ENCODE measurements at places on chromosomes 2 and 18.
A peak's percentile ranks its signal among the peaks of the same experiment; 100 is the strongest.

DNA sequence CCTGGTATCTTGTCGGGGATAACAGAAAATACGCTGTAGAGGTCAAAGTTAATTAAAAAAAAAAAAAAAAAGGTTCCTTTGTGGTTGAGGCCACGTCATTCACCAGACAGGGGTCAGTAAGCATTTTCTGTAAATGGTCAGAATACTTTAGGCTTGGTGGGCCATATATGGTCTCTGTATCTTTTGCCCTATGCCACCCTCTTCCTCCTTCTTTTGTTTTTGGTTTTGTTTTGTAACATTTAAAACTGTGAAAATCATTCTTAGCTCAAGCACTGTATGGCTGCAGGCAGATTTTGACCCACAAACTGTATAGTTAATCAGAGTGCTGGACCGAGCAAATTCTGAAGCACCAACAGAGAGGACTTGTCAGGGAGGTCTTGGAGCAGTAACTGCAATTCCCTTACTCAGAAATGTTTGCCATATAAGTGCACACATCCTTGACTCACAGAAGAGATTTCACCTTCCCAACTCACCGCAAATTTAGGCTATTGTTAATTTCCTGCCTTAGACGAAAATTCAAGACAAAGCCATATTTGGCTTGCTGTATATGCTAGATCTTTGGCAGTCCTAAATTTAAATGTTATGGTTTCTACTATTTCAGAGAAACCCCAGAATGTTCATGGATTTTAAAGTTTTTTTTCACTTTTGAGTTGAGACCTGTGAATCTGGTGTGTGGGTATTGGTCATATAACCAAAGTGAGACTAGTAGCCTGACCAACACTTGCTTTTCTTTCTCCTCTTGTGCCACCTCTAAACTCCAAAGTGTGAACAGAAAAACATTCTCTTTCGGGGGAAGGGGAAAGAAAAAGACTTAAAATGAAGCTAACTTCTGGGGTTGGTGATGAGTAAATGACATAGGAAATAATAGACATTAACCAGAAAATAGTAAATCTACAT, 65.4 kb downstream of the DOCK10 start:
- peak; percentile 49 for DNase-seq

DNA sequence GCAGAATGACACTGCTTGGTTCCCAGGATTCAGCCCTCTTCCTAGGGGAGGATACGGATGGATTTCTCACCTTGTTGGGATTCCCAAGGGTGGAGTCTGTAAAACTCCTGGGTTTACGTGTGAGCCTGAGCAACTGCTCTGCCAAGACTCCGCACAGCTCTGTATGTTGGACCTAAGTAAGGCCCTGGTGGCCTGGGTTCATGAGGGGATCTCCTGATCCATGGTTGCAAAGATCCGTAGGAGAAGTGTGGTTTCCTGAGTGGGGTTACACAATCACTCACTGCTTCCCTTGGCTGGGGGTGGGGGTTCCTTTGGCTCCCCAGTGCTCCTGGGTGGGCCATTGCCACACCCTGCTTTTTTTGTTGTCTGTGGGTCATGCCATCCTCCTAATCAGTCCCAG, 37.7 kb downstream of the ANKRD12 start:
- DNase-seq: no peak

GRCh38 chr2:119495948-119496347, 28.3 kb downstream of the SCTR start:
- DNase-seq: no peak

DNA sequence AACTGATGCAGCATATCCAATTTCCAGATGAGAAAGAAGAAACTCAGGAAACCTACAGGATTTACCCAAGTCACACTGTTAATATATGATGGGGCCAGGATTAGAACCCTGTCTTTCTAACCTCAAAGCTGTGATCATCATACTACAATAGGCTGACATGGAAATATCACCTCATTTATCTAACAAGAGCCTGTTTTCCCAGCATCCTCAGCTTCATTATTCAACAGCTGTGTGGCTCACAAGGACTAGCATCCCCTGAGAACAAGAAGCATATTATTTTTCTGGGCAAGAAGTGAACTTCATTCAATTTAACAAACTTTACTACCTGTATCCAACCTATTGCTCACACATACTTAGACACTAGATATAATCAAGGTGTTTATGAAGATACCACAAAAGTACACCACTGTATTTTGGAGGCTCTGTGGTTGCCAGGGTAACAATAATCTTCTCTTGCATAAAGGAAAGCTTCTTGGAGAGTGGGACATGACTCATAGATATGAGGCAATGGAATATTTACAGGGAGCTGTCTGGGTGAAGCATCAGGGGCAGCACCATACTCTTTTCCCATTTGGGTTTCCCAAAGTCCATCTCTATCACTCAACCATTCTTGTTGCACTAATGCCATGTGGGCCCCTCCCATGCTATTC, 218.2 kb downstream of the RAD51AP2 start:
- DNase-seq: no peak

GRCh38 chr2:225458431-225459117, 59.1 kb downstream of the NYAP2 start:
- no peak for DNase-seq

DNA sequence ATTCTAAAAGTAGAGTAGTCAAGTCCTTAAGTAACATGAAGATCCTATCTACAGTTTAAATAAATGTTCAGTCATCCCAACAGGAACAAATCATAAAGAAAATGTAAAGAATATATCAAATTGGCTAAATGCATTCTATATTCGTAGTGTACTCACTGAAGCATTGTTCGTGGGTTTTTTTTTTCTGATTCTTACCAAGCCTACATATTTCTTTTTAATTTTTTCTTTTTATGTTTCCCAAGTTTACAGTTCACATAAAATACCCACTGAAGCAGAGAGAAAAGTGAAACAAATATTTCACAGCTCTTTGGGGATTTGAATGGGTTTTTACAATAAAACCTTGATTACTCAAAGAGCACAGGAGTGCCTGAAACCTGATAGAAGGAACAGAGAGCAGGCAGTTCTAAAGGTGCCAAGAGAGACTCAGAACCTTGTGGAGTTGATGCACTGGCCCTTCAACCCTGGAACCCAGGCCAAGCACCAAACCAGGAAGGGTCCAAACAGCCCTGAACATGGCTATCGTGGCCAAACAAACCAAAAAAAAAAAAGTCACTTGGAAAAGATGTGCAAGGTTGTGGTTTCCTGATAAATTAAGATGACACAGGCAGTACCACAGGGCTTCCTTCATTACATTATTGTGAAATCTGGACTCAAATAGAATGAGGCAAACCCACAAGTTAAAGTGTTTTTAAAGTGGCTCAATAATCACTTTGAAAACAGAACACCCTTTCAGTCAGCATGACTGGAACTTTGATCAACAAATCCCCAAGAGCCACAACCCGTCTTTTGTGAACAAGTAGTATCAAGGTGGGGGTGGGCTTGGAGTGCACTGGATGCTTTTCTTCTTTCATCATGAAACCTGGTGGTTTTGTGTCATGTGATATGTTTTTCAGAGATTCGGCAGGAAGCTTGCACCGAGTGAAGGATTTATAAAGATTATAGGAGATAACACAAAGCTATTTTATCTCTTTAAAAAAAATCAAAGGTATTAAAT, 245.0 kb upstream of the FN1 start:
- DNase-seq: peak; percentile 63

DNA sequence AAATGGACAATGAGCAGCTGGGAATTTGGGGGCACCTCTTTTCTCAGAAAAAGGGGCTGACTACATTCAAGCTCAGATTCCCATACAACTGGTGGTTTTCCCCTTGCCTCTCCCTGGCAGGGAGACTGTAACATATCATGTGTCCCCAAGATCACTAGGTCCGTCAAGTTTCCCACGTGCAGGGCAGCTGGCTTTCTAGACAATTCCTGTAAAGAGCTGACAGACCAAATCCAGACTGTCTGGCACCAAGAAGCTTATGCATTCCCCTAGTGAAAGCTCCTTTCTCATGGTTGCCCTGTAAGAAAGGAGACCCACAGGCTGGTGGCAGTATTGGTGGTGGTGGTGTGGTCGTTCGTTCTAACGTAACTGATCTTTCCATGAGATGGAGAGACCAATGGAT, 48.8 kb downstream of the THUMPD2 start:
- no peak for DNase-seq

DNA sequence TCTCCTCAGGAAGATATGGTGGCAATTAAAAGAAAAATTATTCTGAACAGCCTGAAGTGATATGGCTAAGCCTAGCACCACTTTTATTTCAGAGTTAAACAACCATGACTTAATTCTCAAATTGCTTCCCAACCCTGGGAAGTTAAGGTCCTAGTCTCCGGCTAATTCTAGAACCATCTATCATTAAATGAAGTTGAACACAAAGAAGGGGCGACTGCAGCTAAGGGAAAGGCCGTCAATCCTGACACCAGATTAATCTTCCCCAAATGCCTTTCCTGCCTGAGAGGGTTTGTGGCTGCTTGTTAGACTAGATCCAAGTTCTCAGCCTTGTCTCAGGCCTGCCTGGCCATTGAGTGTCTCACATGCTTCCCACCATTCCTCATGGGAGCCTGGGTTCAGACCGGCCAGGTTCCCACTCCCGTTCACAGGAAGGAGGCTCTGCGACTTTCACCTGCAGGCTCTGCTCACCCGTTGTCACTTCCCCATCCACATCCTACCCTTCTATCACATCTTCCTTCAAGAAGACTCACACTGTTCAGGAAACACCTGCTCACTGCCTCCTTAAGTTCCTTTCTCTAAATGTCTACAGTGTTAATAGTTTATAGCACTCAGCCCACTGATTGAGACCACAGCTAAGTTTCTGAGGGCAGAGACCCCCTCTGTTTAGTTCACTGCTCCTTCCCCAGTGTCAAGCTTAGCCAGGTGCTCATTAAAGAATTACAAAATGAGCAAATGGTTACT, 282.9 kb upstream of the REV1 start:
- DNase-seq: no peak

DNA sequence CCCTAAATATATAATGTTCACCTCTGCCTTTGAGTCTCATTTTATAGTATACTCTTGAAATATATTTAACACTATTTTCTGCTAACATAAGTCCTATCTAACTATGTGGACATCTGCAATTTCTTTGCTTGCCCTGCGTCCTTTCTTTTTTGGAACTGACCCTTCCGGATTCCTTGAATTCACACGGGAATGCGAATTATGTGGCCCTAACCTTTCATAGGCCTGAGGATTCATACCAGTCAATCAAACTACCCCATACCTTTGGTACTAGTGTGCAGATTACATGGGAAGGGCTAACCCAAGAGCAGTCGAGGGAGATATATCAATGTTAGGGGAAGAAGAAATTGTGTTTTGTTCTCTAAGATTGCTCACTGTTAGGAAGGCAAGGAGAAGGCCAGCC, 56.4 kb downstream of the NRXN1 start:
- DNase-seq: no peak

DNA sequence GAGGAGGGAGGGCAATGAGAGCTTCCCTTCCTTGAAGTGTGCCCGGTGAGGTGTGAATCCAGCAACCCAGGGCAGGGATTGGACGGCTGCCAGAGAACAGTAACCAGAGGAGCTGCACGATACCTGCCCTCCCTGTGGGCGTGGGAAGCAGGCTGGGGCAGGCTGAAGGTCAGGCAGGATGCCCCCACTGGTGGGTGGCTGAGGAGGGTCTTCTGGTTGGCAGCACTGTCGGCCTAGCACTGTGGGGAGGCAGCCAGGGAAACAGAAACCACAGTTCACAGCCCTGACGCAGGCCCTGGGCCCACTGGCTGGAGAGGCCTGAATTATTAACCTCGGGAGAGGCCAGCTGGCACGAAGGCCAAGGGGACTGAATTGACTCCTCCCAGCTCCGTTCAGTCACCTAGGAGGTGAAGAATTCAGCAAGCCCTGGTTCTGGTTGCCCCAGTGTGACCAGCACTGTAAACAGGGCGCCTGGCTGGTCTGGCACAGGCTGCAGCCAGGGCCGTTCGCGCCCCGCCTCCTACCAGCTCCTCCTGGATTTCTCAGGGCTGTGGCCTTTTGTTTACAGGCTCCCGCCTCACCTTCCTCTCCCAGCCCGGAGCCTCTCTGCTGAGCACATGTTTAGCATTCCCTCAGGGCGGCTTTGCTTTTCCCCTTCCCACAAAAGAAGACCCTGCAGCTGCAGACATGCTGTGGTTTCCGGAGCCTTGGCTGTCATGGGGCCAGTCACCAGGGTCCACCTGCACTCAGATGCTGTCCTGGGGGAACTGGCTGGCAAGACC, 97.8 kb downstream of the B3GNT2 start:
- no peak for DNase-seq

- no peak for DNase-seq
Measured at GRCh38 chr2:71962911-71963694, 184.6 kb downstream of the CYP26B1 start.

DNA sequence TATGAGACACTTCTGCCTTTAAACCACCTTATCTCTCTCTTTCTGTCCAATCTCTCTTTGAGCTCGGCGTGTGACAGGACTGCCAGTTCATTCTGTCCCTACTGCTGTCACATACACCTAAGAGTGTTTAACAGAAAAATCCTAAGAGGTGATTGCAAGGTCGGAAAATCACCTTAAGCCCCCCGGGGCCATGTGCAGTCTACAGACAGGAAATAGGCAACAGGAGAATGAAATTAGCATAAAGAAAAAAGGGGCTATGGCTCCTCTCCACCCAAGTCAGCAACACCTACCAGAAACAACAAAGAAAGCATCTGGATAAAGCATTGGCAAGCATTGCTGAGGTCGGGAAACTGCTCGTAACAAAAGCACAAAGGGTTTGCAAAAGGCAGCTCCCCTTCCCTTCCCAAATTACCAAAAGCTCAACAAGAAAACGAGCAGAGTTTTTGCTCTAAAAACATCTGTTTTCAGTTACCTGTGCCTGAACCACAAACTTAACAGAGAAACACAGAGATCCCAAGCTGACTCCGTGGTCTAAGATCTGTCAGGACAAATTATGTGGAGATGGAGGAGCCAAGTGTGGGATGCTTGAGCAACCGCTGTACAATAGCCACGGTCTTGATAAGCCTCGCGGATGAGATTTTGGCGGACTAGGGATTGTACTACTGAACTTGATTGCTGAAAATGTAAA, 30.4 kb downstream of the ANKRD44 start:
- DNase-seq: no peak

DNA sequence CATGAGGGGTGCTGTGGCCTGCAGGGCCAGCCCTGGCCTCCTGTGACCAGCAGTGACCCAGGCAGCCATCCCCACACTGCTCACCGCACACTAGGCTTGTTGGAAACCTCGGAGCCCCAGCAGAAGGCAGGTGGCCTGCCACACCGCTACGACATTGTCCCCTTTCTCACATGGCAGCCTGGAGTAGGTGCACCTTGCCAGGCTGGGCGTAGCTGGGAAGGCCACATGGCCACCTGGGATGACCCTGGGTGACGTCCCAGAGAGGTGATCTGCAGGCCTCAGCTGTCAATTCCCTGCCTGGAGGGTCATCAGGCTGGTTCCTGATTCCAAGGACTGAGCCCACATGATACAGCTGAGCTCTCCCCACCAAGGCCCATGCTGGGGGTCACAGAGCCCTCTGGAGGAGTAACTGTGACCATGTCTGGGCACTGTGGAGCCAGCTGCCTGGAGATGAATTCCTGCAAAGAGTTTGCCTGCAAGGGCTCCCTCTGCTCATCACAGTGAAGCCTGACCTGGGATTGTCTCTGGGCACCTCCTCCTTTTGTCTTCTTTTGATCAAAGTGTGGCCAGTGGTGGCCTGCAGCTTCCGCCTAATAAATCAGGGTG, 119.6 kb upstream of the OTOS start:
- no peak for DNase-seq
